ENCODE measurements at places on chromosomes 1 and 21.

- no peak for DNase-seq
Observed at GRCh38 chr1:1240822-1241587, 5.5 kb downstream of the C1QTNF12 start.

DNA sequence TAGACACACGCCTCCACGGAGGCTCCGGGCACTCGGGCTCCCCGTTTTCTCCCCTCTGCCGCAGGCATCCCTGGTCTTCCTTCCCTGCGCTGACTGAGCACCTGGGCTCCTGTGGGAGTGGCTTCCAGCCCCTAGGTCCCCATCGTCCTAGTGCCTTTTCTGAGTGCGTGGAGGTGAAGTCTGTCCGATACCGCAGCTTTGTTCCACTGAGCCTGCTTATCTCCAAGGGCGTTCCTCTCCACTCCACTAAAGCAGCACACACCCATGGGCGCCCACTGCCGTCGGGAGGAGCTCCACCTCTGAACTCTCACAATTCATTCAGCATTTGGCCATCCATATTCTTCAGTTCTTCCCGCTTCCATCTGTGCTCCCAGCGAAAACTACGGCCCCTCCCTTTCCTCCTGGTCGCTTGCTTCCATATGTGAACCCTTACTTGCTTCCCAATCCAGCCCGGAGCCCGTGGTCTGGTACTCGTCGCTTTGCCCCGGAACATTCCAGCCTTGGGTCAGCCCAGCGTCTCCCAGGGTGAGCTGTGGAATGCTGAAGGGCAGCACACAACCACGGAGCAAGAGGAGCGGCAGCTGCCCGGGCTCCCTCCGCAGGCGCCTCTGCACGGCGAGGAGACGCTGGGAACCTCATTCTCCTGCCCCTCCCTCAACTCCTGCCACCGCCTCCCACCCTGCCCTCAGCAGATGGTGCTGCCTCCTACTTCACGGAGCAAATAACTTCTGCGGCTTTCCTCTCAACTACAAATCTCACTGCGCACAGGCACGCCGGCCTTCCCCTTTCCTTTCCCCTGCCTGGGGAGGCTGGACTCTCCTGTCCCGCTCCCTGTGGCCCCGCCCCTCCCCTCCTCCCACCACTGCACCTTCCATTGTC, 27.5 kb downstream of the ATP8B2 start:
- no peak for DNase-seq

DNA sequence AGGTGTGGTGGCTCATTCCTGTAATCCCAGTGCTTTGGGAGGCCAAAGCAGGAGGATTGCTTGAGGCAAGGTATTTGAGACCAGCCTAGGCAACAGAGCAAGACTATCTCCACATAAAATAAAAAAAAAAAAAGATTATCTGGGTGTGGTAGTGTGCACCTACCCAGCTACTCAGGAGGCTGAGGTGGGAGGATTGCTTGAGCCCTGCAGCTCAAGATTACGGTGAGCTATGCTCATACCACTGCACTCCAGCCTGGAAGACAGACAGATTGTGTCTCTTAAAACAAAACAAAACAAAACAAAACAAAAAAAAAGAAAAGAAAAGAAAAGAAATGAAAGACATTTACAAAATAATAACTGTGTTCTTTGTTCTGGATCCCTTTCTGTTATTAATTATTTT, 6.1 kb upstream of the TLCD4 start:
- no peak for DNase-seq

GRCh38 chr1:67433837-67434236, 3.6 kb upstream of the SERBP1 start:
- no peak for DNase-seq

DNA sequence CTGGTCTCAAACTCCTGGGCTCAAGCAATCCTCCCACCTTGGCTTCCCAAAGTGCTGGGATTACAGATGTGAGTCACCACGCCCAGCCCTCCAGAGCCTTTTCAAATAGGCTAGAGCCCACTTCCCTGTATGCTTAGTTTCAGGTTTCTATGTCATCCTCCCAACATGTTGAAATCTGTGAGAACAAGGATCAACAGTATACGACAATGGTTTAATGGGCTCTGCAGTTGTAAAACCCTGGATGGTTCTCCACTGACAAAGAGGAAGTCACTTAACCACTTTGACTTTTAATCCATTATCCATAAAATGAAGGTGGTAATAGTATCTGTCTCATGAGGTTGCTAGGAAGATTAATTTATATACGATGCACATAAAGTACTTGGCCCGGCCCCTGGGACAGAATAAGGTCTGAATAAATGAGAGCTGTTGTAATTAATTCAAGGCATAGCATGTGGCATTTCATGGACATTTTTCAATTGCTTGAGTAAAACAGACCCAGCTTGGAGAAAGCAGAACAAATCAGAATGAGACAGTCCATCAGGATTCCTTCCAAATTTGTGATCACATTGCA, 113.9 kb upstream of the ZNF648 start:
- DNase-seq, result no peak

DNA sequence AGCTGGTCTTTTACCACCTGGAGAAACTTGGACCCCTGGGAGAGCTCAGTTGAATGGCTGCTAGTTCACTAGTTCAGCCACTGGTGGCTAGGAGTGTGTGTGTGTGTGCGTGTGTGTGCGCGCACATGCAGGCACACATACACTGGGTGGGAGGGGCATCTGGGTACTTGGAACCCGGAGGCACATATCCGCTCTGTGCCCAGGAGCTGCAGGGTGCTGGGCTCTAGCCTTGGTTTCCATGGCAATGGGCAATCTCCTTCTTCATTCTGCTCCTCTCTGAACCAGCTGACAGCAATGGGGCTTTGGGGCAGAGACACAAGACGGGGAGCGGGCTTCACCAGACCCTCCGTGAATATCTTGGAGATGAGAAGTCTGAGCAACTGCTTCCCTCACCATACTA, 87.1 kb upstream of the DISP3 start:
- no peak for DNase-seq

GRCh38 chr1:2240270-2241156, 12.4 kb downstream of the SKI start:
- no peak for DNase-seq

- DNase-seq, result no peak
Observed at GRCh38 chr1:82598337-82598736, 797.6 kb downstream of the ADGRL2 start.

DNA sequence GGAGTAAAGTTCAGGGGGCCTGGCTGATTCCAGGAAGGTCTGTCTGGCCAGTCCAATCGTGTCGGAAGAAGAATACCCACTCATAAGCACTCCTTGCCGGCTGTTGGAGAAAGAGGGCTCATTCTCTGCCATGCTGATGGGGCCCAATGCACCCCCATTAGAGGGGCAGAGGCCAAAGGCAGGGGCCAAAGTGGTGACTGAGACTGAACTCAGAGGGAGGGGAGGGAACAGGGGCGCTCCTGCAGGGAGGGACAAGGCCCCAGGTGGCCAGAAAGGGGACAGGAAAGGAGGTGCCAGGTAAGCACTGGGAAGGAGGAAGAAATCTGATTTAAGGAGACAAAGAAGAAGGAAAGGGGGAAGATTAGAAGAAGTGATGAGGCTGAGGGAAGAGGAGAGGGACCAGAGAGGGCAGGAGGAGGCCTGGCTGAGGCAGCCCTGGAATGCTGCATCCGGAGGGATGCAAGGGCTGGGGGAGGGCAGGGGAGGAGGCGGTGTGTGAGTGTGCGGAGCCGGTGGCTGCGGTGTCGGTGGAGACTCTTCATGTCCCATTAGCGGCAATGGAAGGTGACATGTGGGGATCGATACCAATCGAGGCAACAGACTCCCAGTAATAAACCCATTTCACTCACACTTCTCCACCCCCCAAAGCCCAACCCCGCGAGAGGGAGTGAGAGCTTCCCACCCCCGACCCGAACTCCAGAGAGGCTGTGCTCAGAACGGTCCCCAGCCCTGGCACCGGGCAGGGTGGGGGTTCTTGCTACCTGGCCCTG, 12.0 kb upstream of the ETV3L start:
- no peak for DNase-seq

DNA sequence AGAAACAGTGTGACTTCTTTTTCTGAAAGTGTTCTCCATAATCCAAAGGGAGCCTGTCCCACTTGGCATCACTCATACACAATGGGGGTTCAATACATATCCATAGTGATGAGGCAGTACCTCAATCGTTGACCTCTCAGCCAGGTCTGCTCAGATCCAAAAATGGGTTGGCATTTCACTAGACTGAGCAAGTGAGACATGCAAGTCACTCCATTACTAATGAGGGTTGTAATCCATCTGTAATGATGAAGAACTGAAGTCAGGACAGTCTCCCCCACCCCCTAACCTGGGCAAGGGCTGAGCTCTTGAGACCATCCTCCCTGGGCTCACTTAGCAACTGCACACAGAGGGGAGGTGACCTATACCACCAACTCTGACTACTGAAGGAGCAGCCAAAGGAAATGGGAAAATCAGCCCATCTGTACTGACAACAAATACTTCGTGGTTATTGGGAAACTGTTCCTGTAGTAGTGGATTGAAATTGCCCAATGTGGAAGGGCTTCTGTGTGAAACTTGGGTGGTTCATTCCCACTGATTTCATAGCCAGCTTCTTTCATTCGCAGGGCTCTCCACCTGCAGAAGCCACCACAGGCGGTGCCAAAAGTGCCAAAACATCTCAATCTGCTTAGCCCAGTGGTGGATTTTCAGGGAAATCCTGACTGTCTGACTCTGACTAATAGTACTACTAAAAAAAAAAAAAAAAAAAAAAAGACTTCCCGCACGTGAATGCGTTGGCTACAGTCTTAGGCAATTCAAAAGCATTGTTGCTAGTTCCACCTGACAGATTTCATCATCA, 5.0 kb downstream of the NGF start:
- no peak for DNase-seq

DNA sequence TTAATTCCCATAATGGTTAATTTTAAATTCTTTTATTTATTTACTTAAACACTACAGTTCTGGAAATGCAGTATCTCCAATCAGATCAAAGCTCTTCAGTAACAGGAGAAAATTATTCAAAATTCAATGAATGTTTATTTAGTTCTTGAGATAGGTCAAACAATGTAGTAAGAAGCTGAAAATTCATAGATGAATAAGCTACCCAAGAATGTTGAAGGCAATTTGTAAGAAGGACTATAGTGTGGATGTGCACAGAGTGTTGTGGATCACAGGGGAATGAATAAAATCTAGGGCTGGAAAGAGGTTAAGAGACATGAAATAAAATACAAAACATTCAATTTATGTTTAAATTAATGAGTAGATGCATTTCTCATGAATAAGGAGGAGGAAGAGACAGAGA, 72.0 kb downstream of the OLFM3 start:
- no peak for DNase-seq

DNA sequence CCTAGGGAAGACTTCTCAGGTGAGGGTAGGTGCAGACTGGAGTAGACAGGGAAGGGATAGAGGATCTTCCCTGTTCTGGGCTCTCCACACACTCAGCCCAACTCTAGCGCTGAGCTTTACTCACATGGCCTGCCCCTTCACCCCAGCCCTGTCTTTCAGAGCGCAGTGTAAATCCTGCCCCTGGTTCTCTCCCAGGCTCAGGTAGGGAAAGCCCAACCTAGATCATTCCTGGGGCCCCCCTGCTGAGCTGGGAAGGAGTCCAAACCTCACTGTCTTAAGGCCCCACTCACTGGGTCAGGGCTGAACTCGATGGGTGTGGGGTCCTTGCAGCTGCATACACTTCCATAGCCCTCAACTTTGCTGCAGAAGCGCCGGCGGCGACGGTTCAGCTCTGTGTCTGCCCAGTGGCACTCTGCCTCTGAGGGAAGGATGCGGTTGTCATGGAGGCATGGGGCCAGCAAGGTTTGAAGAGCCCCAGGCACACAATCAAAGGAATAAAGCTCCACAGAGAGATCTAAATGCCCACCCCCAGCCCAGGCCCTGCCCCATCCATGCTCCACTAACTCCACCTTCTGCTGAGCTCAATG, 4.2 kb downstream of the POMGNT1 start:
- DNase-seq, result no peak

GRCh38 chr1:61434276-61434675, 290.7 kb downstream of the TM2D1 start:
- DNase-seq, result no peak

GRCh38 chr1:60149251-60149650, 75.7 kb upstream of the C1orf87 start:
- DNase-seq, result no peak

- no peak for DNase-seq
Observed at GRCh38 chr1:67724928-67725560, 40.0 kb downstream of the GADD45A start.

DNA sequence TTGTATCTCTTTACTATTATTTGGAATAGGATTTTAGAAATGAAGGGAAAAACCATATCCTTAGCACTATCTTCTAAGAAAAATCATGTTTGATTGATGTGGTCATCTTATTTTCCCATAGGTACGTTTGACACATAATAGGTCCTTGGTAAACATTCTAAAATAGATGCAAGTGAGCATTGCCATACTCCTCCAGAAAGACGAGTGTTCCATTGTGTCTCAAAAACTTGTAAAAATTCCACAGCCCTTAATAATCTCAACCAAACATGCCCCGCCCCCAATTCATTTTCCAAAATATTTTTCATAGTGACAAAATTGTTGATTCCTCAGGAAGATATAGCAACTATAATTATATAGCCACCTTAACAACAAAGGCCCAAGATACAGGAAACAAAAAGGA, 113.4 kb downstream of the CD247 start:
- no peak for DNase-seq

- no peak for DNase-seq
Observed at GRCh38 chr1:181131255-181131941, 42.9 kb downstream of the IER5 start.

DNA sequence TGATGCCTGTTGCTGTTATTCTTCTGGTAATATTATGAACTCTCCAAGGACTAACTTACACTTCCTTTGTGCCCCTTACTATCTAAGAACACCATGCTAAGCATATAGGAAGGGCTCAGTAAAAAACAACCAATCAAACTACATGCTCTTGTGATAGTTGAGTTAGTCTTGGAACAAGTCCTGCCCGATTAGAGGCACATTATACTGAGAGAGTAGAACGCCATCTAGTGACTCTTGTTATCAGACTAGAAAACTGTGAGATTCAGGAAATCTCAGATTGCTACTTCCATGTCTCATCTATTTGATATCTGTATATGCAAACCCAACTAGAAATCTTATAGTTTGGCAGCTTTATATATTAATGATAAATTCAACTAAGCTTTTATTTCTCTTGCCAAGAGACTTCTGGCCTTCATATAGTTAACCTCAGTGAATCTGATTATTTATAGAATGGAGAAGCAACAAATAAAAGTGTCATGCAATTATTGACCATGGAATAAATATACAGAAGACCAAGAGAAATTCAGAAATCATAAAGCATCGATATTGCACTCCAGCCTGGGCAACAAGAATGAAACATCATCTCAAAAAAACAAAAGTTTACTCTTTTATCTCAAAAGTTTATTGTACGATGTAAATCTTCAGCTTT, 7.8 kb upstream of the SRRM1 start:
- no peak for DNase-seq

DNA sequence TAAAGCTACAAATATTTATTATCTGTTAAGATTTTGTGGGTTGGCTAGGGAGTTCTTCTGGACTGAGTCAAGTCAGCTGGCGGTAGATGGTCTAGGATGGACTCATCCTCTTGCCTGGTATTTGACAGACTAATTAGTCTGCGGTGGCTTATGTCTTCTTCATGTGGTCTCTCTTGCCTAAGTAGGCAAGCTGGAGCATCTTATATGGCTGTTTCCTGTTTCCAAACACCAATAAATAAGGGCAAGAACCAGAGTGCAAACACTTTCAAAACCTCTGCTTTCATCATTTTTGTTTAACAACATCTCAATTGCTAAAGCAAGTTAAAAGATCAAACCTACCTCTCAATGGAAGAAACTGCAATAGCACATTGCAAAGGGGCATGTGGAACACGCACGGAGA, 484.8 kb downstream of the PTPRC start:
- DNase-seq, result no peak

- no peak for DNase-seq
Observed at GRCh38 chr1:48681476-48682305, 95.0 kb downstream of the BEND5 start.

Measured in SW 1271 (cell line).